Breast epithelium (tissue), 4 donors: ENCODE measurements at places on chromosomes 7 and 10. TPM values are rescaled to one million over a fixed set of nuclear protein-coding genes. Genes with fewer than 3 reads are reported as not detected.

DNA sequence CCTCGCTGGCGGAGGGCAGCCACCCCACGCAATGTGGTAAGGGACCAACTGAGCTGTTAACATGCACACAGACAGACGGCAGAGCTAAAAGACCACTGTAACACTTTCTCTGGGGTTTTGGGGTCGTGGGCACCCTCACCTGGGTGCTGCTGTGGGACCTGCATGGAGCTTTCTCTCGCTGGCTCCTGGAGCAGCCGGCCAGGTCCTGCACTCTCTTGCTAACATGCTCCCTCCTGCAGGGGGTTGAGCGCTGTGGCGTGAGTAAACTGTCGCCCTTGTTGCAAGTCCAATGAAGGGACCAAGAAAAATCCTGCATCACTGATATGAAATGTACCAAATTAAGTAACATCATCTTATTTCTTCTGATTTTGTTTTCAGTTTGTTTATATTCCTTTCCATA lies 92.0 kb downstream of the ADK start:
- no peak for DNase-seq

GRCh38 chr7:101942603-101943210 lies 125.3 kb downstream of the CUX1 start:
- DNase-seq = no peak

IL2RA gene
- total RNA-seq = 0.33 TPM

GRCh38 chr7:20185988-20186387 lies 31.2 kb downstream of the MACC1 start:
- no peak for DNase-seq

GRCh38 chr7:11716185-11716584 lies 115.8 kb downstream of the THSD7A start:
- DNase-seq = peak; percentile 23

DNA sequence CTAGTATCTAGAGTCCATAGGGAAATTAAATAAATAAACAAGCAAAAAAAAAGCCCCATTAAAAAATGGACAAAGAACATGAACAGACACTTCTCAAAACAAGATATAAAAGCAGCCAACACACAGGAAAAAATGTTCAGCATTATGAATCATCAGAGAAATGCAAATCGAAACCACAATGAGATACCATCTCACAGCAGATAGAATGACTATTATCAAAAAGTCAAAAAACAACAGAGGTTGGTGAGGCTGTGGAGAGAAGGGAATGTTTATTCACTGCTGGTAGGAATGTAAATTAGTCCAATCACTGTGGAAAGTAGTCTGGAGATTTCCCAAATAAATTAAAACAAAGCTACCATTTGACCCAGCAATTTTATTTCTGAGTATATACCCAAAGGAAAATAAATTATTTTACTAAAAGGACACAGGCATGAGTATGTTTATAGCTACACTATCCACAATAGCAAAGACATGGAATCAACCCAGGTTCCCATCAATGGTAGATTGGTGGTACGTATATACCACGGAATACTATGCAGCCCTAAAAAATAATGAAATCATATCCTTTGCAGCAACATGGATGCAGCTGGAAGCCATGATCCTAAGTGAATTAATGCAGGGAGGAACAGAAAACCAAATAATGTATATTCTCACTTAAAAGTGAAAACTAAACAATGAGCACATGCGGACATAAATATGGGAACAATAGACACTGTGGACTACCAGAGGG lies 366.5 kb upstream of the SEMA3C start:
- DNase-seq = no peak

GRCh38 chr10:5064656-5065055 lies 29.6 kb upstream of the AKR1C3 start:
- DNase-seq = no peak

DNA sequence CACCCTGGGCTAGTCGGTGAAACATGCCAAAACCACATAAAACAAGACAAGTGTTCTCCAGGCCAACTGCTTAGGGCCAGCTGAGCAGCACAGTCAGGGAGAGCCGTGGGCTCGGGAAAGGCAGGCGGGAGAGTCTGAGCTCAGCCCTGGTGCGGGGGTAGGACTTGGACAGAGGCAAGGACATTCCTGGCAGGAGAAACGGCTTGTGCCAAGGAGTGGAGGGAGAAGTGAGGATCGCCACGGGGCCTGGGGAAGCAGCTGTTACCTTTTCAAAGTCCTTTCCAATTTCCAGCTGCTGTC lies 4.2 kb downstream of the ELN start:
- no peak for DNase-seq

- no peak for DNase-seq
Observed at GRCh38 chr7:30797176-30798040, 26.2 kb downstream of the MINDY4 start.

GRCh38 chr10:79446758-79447084 lies 1.3 kb upstream of the ZCCHC24 start:
- DNase-seq = peak; percentile 67

- DNase-seq = no peak
Observed at GRCh38 chr7:2123360-2123759, 109.4 kb downstream of the MAD1L1 start.

GRCh38 chr7:150784120-150784736 lies 15.9 kb downstream of the TMEM176B start:
- no peak for DNase-seq
